ENCODE measurements at places on chromosomes 1 and 21.
A peak's percentile ranks its signal among the peaks of the same experiment; 100 is the strongest.

DNA sequence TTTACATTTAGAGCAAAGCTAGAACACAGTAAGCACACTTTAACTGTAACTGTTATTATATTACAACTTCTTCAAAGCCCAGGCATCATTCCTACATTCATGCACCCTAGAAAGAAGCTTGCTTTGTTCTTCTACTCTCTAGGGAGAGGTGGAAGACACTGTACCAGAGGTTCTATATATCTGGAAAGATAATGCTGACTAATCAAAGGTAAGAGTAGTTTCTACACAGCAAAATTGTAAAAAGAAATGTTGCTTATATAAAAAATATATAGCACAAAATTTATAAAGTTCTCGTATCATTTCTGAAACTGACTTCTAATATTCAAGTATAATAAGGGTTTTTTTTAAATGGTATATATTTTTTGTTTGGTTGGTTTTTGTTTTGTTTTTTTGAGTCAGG is 44.0 kb downstream of the EYA3 start:
- no peak for DNase-seq

DNA sequence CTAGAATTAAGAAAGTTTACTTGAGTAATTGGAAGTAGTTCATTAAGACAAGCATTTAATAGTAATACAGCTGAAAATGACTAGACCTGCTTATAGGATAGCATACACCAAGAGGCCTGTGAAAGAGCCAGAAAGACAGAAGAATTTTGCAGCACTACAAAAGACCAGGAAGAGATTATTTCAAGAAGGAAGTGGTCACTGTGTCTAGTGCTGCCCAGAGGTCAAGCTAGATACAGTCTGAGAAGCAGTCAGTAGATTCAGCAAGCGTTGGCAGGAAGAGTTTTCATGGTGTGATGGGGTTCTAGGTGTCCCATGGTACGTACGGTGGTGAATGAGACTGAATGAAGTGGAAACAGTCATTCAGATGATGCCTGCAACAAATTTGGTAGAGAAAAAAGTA is 31.5 kb downstream of the RGS8 start:
- no peak for DNase-seq

DNA sequence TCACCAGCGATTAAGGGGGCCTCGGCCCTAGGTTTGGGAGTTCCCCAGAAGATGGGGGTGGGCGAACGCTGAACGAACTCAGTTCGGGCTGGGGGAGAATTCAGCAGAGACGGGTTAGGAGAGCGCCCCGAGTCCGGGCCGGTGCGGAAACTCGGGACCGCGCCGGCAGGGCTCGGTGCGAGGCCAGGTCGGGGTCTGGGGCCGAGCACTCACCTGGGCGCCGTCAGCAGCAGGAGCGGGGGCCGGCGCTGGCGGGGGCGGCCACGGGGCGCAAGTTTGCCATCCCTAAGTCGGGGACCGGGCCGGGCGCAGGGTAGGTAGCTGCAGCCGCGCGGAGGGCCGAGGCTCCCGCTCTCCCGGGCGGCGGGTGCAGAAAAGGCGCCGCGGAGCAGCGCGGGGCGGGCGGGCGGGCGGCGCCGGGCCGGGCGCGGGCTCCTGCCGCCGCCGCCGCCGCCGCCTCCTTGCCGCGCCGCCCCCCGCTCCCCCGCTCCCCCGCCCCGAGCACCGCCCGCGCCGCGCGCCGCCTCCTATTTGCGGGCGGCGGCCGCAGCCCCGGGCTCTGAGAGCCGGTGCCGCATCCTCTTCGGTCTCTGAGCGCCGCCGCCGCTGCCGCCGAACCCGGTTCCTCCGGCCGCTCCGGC is 349 bp downstream of the ADGRB2 start:
- DNase-seq: no peak

GRCh38 chr1:163824006-163824405 is 502.3 kb downstream of the NUF2 start:
- no peak for DNase-seq

- DNase-seq: no peak
These were observed 285.0 kb downstream of the SIPA1L2 start for GRCh38 chr1:232344791-232345399.

DNA sequence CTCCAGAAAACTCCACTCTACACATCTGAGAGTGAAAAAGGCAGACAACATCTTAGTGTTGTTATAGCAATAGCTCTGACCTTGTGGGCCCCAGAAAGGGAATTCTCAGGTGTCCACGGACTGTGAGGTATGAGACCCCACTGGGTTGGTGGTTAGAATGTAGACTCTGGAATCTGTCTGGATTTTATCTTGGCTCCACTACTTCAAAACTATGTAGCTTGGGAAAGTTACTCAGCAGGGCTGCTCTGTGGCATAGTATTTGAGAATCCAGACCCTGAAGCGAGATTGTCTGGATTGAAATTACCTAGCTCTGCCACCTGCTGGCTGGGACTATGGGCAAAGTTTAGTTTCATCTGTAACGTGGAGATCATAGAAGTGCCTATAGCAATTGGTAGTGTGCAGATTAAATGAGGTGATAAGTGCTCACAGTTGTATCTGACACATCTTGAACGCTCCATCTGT is 25.8 kb downstream of the PRDM2 start:
- no peak for DNase-seq

- peak; percentile 13 for DNase-seq
These were observed 33.1 kb upstream of the NFASC start for GRCh38 chr1:204837440-204838084.

- no peak for DNase-seq
These were observed 36.3 kb downstream of the SDC3 start for GRCh38 chr1:30872033-30872947.

DNA sequence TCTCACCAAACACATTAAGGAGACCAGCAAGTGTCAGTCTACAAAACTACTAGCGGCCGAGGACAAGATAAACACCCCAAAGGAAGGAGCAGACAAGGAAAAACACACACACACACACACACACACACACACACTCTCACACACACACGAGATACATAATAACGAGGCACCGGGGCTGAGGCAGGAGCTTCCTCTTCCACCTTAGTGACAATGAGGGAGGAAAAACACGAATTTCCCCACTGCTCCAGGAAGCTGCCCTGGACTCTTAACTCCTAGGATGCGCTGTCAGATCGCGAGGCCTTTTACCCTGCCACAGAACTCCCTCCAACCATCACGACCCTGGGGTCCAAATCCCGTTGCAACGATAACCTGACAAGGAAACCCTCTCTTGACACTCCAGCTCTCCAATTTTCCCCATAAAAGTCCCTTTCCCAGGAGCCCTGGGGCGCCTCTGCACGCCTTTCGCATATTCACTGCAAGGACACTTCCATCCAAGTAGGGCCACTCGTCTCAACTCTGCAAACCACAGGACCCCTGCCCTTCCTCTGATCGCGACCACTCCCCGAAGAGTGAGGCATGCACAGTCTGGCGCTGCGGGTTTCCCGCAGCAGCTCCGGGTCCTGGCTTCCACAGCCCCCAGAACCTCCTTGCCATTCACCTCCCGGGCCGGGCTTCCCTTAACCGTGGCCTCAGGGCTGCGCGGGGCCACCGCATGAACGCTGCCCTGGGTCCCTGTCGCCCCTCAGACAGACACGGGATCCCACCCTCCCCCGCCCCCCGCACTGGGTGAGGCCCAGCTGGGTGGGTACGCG is 581 bp downstream of the ETV3 start:
- no peak for DNase-seq

DNA sequence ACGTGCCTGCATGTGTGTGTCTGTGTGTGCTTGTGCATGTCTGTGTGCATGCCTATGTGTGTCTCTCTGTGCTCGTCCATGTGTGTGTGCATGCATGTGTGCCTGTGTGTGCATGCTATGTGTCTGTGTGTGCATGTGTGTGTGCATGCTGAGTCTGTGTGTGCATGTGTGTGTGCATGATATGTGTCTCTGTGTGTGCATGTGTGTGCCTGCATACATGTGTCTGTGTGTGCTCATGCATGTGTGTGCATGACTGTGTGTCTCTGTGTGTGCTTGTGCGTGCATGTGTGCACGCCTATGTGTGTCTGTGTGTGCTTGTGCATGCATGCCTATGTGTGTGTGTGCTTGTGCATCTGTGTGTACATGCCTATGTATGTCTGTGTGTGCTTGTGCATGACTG is 52.3 kb downstream of the TCP10L start:
- DNase-seq: no peak

GRCh38 chr1:214378492-214378891 is 97.5 kb downstream of the SMYD2 start:
- no peak for DNase-seq
